Stimulated activated CD8-positive, alpha-beta memory T cell treated with anti-CD3 and anti-CD28 coated beads, Interleukin-15, amount 100 ng/mL, for 4 hours (primary cell): ENCODE measurements at places on chromosomes 16 and 17.
A peak's percentile ranks its signal among the peaks of the same experiment; 100 is the strongest.

- DNase-seq = peak; percentile 82
These were observed at the start of gene NDUFAB1 for GRCh38 chr16:23595951-23596720. Gene NDUFAB1 (minus strand): TSS chr16:23596316. CDS start chr16:23596290, 26 bp downstream.

- no peak for DNase-seq
These were observed 4.4 kb downstream of the TMEM204 start for GRCh38 chr16:1537763-1538289.

DNA sequence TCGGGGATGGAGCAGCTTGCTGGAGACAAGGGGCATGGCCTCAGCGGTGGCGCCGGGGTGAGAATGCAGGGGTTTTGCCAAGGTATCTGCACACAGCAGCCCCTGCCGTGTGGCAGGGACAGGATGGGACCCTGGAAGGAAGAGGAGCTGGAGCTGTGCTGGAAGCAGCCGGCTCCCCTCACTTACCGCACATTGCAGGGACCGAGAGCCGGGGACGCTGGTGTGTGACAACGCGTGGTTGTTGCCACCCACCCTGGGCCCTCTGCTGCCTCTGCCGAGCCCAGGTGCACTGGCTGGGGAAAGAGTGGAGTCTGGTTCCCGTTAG is 3.0 kb downstream of the NUBP2 start:
- no peak for DNase-seq

DNA sequence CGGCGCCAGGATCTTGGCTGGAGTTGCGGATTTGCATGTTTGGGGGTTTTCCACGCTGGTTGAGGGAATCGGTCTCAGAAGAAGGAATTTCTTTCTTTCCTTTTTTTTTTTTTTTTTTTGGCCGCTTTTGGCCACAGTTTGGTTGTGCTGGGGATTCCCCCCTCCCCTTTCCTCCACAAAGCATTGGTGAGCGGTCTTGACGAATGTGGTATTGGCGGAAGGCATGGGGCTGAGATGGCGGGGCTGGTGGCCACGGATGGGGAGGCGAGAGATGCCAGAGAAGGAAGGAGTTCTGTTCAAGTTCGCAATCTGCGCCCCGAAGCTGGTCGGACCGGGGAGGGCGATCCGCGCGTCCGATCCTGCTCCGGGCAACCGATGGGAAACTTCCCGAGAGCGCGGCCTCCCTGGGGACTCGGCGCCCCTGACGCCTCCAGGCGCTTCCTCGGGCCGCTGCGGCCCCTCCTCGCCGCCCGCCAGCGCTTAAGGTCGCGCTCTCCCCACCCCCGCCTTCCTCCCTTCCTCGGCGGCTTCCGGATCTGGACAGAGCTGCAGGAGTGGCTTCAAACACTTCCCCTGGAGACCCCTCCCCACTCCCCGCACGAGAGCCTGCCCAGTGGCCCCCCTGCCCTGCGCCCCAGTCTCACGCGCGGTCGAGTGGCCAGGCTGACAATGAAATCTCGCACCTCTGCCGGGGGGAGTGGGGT is 43.2 kb downstream of the RAI1 start:
- DNase-seq = no peak

DNA sequence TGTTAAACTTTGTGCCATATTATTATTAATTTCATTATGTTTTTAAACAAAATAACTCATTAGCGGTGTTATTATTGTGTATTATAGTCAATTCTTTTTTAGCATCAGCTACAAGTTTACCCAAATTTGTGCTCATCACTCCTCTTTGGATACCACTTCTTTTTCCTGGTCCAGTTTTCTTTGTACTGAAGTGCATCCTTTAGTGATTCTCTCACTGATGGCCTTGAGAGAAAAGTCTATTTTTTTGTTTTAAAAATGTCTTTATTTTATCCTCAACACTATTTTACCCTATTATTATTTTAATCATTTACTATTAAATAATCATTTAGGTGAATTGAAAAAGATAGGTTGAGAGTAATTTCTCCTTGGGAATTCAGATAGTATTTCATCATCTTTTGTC is 99.2 kb downstream of the RGS9 start:
- no peak for DNase-seq

DNA sequence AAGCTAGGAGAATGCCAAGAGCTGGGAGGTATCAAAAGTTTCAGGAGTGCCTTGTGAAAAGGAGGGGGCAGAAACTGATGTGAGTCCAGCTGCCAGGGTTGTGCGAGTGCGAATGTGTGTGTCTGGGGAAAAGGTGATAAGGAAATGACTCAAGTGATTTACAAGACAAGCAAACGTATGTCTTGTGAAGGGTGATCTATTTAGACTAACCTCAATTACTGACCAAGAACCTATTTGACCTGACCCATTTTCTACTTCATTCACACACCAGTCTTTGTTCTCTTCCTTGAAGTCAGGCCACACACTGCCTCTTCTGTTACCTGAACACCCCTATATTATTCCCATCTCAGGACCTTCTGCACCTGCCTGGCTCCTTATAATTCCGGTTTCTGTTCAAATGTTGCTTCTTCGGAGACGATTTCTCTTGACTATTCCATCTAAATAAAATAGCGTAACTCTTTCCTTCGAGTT is 1.0 kb downstream of the GDE1 start:
- DNase-seq = no peak

DNA sequence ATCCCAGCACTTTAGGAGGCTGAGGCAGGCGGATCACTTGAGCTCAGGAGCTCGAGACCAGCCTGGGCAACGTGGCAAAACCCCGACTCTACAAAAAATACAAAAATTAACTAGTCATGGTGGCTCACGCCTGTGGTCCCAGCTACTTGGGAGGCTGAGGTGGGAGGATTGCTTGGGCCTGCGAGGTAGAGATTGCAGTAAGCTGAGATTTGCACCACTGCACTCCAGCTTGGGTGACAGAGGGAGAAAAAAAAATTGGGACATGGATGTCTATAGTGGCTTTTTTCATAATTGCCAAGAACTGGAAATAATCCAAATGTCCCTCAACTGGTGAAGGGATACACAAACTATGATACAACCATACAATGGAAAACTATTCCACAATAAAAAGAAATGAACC is 28.6 kb downstream of the OSBPL7 start:
- no peak for DNase-seq

- DNase-seq = no peak
These were observed 4.7 kb downstream of the SERPINF1 start for GRCh38 chr17:1766382-1767135.

DNA sequence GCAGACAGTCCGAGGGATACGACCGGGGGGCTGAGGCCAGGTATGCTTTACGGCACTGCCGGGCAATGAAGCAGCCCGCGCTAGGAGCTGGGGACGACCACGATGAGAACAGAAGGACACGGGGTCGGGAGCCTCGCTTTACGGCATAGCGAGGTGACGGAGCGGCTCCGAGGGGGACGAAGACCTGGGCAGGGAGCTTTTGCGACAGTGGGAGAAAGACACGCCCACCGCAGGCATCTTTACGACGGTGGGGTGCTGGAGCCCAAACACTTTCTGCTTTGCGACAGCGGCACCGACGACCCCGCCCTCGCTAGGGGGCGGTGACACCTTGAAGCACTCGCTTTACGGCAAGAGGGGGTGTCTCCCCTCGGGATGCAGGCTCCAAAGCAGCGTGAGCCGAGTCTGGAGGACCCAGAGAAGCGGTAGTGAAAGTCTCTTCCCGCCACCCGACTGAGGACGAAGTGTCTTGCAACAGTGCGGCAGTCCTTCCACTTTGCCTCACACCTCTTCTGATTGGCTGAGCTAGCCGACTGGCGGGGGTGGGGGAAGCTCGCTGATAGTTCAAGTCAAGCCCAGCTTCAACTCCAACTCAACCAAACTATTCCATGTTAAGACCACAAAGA is 350 bp upstream of the NEURL4 start:
- peak; percentile 94 for DNase-seq

DNA sequence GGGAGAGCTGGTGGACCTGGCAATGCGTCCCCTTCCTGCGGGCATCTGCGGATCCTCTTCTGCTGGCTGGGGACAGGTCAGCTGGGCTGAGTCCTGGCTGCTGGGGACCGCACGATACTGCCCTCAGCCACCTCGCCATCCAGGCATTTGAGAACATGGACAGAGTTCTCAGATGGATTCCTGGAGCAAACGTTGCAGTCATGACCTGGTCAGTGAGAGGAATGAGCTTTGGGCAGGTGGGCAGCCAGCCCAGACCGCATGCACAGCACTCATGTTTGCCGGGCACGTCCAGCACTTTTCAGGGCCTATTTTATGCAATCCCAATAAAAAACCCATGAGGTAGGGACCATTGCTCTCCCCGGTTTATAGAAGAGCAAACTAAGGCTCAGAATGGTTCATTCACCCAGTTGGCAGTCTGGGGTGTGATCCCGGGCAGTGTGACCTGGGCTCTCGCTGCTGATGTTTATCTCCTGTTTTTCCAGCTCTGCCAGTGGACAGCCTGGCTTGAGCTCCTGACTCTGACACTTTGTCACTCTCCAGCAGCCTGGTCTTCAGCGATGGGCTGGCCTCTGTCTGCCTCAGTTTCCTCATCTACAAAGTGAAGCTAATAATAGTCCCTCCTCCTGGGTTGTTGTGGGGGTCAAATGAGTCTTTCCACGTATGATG is 294.7 kb downstream of the IRF8 start:
- DNase-seq = no peak

GRCh38 chr16:72753881-72754280 is 294.0 kb downstream of the ZFHX3 start:
- DNase-seq = no peak

DNA sequence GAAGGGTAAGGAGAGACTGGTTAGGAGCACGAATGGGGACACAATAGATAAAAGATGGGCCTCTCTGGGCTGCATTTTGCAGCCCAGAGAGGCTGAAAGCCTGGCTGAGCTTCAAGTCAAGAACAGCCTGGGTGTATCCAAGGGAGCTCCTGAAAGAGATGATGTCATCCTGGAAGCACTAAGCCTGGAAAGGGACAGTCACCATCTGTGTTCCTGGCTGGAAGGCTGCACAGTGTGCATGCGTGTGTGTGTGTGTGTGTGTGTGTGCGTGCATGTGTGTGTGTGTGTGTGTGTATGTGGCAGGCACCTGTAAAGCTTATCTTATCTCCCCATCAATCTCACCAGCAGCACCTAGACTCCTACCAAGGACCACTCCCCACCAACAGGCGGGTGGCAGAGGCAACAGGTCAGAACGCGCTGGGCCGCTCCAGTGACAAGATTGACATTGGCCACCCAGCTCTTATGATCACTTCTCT is 44.1 kb downstream of the COG7 start:
- DNase-seq = no peak

DNA sequence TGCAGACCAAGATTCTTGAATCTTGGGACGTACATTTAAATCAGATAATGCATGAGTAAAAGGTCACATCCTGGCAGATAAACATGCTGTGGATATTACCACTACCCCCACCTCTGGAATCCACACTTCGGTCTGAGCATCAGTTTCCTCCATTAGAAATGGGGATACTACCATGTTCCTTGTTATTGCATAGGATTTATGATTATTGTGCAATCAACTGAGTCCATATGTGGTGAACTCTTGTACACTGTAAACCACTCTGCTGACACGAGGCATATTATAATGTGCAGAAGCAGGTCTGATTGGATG is 108.7 kb downstream of the VAT1L start:
- no peak for DNase-seq

- no peak for DNase-seq
These were observed 27.8 kb upstream of the HEATR6 start for GRCh38 chr17:60106340-60107059.

DNA sequence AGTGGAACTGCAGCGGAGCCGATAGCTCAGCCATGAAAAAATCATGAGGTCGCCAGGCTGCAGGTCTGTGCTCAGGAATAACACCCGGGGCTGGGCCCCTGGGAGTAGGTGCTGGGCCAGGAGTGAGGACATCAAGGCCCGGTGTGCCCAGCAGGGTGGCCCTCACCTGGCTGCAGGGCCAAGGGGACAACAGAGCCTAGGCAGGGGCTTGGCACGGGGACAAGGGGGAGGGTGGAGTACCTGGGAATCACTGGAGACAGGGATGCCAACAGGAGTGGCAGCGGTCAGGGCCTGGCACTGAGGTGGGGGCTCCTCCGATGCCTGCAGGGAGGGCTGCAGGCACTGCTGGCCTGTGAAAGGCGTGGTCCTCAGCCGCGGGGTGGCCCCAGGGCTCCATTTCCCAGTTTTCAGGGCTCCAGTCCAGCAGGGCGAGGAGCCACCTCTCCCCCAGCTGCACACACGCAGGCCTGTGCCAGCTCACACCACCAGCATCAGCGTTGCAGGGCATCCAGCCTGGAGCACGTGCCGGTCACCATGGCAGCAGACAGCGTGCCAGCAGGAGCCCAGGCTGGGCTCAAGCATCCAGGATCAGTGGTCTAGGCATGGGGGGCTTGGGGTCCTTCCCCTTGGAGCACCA is 4.7 kb upstream of the FSCN2 start:
- DNase-seq = no peak

GRCh38 chr17:63096426-63096825 is 130.4 kb downstream of the TANC2 start:
- DNase-seq = no peak

DNA sequence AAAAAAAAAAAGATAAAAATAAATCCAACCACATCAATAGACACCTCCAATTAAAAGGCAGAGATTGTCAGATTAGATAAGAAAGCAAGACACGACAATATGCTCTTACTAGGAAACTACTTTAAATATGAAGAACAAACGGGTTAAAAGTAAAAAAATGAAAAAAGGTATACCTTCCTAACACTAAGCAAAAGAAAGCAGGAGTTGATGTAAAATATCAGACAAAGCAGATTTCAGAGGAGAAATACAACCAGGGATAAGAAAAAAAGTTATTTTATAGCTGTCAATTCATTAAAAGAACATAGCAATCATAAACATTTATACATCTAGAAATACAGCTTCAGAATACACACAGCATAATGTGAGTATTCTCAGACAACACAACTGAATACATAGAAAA is 49.7 kb upstream of the CCDC182 start:
- no peak for DNase-seq

DNA sequence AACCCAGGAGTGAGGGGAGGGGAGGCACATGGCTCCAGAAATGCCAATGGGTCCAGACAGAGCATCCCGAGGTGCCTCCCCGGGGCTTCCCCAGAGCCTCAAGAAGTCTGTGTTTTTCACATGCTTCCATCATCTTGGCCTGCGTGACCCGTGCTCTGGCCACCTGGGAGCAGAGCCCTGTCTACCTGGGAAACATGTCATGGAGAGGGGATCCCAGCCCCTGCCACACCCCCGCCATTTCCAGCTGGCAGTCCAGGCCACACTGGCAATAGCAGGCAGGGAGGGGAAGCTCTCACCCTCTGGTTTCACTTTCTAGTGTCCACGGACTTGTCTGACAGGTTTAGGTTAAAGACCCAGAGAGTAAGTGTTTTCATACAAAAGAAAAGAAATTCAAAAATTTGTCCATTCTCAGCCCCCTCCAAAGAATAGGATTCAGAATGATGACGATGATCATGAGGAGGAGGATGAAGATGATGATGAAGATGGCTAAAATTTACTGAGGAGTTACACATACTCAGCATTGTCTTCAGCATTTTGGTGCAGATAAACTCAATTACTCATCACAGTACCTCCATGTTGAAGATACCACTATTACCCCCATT is 9.0 kb downstream of the SMIM5 start:
- no peak for DNase-seq

GRCh38 chr17:42928714-42929496 is 28.3 kb downstream of the G6PC1 start:
- DNase-seq = no peak

DNA sequence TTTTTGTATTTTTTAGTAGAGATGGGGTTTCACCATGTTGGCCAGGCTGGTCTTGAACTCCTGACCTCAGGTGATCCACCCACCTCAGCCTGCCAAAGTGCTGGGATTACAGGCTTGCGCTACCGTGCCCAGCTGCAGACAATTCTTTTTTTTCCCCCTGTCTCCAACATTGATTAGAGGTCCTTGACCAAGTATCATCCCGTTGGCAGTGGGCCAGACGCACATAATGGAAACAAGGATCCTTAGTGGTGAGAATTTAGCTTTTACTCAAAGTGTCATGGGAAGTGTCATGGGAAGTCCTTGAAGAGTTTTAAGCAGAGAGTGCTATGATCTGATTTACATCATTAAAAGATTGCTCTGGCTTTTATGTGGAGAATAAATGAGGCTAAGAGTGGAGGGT is 2.1 kb upstream of the FBXO47 start:
- no peak for DNase-seq
